ENCODE measurements at places on chromosomes 6 and 20.

- DNase-seq: peak; percentile 34
Observed at GRCh38 chr6:21845018-21845417, 251.5 kb downstream of the SOX4 start.

DNA sequence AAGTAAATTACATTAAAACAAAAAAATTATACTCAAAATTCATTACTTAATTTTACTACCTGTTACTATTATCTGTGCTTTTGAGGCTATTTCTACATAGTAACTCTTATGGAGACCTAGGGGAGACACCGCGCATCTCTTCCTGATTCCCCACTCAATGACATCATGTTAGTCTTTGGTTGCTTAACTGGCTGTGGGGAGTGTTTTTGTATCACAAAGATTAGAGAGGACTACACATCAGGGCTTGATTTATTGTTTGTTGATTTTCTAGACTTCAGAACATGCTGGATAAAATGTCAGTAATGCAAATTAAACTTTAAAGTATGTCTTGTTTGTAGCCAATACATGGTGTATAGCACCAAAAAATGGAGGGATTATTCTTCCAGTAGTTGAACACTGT lies 26.0 kb downstream of the SLC2A10 start:
- DNase-seq: no peak

- DNase-seq: no peak
Observed at GRCh38 chr6:168517742-168518347, 76.9 kb downstream of the SMOC2 start.

- no peak for DNase-seq
Observed at GRCh38 chr6:114989279-114989964, 646.6 kb upstream of the HS3ST5 start.

DNA sequence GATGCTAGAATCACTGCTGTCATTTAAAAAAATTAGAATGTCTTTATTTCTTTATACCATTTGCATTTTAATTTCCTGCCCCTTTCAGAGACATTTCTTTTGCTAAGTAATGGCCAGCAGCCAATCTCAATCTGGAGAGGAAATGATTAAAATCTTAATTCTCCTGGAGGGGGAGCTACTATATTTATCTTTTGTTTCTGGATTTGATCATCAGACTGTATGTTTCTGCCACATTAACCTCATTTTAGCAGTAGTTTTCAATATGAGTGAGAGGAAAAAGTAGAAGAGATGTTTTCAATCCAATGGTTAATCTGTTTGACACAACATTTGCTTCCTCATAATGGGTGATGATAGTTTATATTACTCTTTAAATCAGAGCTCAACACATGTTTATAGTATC lies 138.0 kb downstream of the FUT9 start:
- no peak for DNase-seq

- no peak for DNase-seq
Observed at GRCh38 chr20:6134592-6134991, 11.8 kb upstream of the FERMT1 start.

DNA sequence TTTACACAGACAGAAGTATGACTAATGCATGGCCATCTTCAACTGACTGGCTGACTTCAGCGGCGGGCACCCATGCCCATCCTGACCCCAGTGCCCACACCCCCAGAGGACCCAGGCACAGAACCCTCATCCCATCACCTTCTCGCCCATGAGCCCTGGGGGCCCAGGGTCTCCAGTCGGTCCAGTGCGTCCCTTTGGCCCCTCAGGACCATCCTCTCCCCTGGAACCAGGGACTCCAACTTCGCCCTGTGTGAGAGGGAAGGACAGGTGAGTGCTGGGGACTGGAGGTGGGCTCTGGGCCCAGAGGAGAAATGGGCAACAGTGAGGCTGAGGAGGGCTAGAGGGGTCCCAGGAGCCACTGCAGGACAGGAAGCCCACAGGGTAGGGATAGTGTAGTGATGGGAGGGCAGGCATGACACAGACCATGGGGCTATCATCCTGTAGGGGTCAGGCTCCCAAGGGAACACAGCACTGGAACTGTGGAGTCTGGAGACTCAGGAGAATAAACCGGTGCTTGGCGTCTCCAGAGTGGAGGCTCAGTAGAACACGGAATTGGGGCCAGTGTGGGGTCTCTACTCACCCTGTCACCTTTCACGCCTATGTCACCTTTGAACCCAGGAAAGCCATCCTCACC lies 16.7 kb downstream of the COL11A2 start:
- DNase-seq: no peak

DNA sequence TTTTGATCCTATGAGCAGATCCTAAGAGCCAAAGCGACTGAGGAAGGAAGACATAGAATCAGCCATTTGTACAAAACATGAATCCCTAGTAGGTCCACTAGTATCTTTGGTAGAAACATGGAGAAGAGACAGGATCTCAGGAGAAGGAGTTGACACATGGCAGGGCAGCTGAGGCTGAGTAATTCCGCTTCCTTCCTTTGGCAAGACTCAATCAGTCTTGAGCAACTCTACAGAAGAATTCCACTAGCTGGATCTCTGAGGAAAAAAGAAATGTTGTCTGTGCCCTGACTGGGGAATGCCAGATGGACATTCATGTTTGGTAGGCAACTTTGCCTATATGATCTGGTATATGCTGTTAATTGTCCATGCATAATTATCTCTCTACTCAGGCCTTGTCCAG lies 35.3 kb downstream of the ESR1 start:
- DNase-seq: no peak

DNA sequence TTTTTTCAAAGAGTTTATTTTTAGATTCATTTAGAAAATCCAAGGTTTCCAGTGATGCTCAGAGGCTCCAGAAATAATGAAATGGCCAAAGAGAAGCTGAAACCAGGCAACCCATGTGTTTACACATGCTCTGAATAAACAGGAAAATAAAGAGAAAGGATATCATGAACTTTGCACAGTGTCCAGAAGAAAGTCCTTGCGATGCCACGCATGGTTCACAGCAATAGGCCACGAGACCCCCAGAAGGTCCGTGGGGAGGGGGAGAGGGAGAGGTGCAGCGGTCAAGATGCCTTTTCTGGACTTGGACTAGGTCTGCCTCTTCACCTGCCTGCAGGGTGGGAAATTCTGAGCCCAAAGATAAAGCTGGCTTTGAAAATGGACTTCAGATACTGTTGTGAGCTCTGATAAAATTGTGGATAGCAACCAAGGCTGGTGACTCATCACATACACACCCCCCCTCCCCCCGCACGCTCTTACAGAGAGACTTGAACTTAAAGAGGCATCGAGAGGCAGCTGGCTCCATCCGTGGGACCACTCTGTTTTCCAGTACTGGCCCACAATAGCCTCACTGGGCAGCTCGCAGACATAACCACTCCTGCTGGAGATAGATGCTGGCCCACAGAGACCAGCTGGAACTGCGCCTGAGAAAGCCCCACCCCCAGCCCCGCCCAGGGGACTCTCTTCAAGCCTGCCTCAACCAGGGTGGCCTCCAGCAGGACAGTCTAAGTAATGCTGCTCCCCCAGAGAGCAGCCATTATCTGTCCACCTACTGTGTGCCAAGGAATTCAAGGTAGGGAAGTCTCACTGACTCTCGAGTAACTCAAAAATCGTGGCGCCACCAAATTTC lies 21.2 kb upstream of the NFATC2 start:
- DNase-seq: peak; percentile 69

DNA sequence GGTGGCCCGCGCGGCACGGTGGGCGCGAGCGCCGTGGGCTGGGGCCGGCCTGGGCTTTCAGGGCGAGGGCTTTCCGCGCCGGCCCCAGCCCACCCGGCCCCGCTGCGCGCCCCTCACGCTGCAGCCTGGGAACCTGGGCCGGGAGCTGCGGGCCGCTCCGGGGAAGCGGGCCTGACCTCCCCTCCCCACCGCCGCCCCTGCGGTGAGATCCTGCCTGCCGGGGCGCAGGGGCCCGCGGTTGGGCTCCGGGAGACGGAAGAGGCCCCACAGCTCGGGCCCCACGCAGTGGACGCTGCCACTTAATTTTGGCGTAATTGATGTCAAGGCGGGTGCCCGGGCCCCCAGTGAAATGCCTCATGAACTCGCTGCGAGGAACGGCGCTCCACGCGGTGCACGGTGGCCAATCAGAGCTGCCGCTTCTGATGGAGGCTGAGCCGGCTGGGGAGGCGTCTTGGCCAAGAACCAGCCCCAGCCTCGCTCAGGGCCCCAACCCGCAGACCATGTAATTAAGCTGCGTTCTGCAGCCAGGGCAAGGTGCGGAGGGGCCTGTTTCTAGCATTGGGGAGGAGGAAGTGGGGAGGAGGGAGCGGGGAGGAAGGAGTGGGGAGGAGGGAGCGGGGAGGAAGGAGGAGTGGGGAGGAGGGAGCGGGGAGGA lies 96.1 kb upstream of the BHLHE23 start:
- no peak for DNase-seq

GRCh38 chr6:85453490-85453889 lies 3.6 kb downstream of the NT5E start:
- no peak for DNase-seq

- no peak for DNase-seq
Observed at GRCh38 chr20:46998477-46999240, 104.0 kb downstream of the EYA2 start.

GRCh38 chr20:57583289-57584257 lies 22.7 kb downstream of the PCK1 start:
- DNase-seq: no peak

DNA sequence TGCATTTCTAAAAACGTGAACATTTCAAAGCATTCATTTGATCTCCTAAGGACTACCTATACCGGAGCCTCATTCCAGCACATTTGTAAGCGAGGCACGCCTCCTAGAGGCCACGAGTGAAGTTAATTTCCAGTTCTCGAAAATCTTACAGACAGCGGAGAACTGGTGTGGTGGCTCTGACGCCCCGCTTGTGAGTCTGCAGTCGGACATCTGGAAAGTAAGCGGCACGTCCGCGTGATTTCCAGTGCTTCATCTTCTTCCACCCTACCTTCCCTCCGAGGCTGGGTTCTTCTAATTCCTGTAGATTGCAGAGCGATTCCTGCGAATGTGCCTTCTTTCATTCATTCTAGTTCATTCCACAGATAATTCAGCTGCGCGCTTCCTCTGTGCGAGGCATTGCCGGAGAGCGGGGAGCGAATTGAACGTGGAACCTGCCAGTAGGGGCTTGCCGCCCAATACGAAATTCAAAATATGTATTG lies 810 bp upstream of the PRIM2 start:
- peak; percentile 88 for DNase-seq

DNA sequence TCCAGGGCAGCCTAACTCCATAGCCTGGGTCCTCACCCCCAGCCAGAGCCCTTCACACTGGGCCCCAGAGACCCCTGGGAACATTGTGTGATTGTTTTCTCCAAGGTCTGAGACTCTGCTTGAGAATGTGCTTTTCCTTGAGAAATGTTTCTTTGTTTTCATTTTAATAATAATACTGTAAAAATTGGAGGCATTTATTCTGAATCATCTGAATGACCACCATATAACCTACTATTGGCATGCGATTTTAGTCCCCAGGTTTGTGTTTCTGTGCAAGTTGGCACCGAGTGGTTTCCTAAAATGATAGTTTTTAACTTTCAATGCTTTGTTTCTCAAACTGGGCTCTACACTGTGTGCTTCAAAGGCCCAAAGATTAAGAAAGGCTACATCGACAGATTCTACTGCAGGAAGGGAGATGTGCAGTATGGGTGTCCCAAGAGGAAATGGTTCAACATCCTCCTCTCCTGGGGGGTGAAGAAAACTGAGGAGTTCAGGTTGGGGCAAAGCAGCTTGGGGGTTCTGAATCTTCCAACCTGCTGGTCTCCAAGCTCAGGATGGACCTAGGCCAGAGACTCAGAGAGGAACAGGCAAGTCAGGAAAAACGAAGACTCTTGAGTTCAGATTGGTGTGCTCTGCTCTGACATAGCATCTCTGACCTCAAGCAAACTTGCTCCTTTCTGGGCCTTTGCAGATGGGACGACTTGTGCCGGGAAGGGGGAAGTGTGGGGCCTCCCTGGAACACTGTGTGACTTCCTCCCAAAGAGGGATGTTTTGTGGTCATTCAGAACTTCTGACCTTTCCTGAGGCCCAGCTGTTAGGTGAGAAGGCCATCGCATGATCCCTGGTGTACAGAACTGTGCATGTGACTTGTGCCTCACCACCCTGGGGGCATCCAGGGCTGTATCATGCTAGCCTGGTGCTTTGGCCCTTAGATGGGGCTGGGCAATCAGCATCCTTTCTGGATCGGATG lies 31.0 kb downstream of the DAAM2 start:
- no peak for DNase-seq

GRCh38 chr20:17822039-17822438 lies 122.3 kb downstream of the BANF2 start:
- DNase-seq: no peak

GRCh38 chr6:160355001-160355400 lies 6.8 kb downstream of the SLC22A3 start:
- DNase-seq: no peak

DNA sequence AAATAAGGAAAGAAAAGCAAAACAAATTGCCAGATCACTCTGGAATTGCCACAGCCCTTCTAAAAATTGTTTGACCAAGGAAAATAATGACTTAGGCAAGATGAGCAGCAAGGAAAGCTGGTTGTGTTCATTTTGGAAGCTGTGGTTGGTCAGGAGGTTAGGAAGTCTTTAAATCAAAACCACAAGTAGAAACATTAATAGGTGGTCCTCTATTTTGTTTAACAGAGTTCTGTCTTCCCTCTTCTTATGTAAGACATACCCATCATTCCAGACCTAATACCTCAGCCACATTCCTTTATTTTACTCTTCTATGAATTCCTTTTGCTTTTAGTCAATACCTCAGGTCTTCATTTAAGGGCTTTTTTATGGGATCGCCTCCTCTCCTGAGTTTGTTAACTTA lies 422.2 kb upstream of the PLCB4 start:
- no peak for DNase-seq

GRCh38 chr6:145427232-145427631 lies 308.1 kb downstream of the EPM2A start:
- DNase-seq: no peak

DNA sequence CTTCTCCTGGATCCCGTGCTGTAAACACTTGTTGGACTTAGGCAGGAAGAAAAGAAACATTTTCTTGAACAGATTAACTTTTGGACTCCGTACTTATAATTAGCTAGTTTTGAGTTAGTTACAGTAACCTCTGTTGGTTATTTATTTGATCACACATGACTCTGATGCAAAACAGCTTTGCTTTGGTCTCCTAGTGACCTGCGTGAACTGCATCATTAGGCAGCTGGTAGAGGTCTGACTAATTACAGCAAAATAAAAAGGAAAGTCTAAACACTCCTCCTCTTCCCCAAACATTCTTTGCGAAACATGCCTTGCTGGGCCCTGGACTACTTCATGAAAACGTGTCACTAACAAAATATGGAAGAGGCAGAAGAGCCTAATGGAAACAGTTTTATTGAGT lies 61.1 kb upstream of the ZFP64 start:
- DNase-seq: no peak

DNA sequence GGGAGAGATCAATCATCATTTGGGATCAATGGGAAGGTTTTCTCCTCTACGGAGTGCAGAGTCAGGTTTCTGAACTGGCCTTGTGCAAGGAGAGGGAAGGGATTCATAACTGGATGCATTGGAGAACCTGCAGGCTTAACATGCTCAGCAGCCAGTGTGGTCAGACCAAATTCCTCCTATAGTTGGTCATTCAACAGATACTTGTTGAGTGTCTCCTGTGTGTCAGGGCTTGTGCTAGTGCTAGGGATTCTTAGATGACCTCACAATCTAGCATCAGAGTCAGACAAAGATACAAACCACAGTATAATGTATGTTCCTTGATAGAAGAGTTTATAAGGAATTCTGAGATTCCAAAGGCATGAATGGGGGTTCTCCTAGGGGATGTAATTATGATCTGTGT lies 23.9 kb downstream of the RALY start:
- no peak for DNase-seq
